ENCODE measurements at places on chromosomes 16 and 17. TPM values are rescaled to one million over a fixed set of nuclear protein-coding genes. Genes with fewer than 3 reads are reported as not detected.

The HEXIM1 gene
- total RNA-seq = 15.2 TPM

The LDHD gene
- total RNA-seq = 0.53 TPM

The CCDC144A gene
- total RNA-seq = 0.38 TPM

The C17orf78 gene
- total RNA-seq = not detected

The CXCL16 gene
- 1.9 TPM for total RNA-seq
